CD4-positive, alpha-beta T cell treated with Interleukin-2 at 100 ng/mL for 4 hours (primary cell): ENCODE measurements at places on chromosomes 5 and 9.

DNA sequence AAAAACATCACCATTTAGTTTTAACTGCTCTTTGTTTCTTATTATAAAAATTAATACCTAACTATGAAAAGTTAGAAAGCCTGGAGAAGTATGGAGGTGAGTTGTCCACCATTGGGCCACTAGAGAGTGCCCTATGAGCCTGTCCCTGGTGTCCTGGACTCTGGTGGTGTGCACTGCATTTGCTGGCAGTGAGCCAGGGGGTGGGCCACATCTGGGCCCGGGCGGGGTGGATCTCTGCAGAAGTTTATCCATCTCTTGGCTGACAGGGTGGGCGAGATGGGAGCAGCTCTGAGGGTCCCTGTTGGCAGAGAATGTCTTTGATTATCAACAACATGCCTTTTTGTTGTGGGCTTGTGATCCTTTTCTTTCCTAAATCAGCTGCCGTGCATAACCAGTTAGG, 8.2 kb downstream of the TENT4A start:
- no peak for DNase-seq

DNA sequence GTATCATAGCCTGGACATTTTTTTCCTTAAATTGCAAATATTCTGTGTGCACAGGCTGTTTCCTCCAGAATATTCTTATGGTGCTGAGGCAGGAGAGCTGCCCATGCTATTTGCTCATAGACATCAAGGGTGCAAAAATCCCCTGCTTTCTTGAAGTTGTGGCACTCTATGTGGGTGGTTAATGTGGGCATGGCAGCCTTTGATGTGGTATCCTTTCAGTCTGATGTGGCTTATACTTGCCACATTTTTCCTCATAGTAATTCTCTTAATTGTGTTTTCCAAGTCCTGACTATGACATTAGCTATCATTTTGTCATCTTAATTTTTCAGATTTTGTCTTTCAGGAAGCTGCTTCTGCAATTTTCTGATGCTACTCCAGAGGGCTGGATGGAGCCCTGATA, 353.3 kb downstream of the YTHDC2 start:
- no peak for DNase-seq

GRCh38 chr5:95027775-95028174, 257.1 kb downstream of the MCTP1 start:
- DNase-seq = no peak

- no peak for DNase-seq
Measured at GRCh38 chr5:141875795-141876627, 2.2 kb downstream of the PCDH1 start.

- DNase-seq = no peak
Measured at GRCh38 chr9:18906656-18907395, 126.2 kb downstream of the SAXO1 start.

DNA sequence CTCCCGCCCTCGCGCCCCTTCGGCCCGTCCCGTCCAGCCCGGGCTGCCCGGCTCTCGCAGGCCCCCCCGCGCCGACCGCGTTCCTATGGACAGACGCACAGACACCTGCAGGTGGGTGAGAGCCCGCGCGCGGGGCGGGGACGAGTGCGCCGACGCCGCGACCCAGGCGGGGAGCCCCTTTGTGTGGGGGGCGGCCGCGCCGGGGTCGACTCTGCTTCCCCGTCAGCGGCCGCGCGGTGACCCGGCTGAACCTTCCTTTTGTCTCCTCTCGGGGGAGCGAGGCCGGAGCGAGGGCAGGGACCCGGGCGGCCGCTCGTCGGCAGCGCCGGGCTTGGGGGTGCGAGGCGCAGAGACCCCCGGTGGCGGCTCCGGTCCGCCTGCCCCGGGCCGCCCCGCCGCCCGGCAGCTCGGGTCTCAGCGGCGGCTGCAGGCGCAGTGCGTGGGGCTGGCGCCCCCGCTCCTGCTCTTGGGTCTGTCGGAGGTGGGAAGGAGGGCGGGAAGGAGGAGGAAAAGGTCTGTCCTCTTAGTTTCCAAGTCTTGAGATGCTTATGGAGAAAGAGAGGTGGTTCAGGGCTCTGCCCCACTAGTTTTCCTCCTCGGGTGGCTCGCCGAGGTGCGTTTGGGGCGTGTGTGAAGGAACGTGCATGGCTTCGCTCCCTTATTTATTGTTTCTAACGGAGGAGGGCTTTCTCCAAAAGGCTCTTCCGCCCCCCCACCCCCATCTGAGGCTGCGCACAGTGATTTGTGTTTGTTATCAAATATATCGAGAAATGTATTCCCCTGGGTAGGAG, 576 bp downstream of the KIAA1958 start:
- DNase-seq = peak; percentile 32

DNA sequence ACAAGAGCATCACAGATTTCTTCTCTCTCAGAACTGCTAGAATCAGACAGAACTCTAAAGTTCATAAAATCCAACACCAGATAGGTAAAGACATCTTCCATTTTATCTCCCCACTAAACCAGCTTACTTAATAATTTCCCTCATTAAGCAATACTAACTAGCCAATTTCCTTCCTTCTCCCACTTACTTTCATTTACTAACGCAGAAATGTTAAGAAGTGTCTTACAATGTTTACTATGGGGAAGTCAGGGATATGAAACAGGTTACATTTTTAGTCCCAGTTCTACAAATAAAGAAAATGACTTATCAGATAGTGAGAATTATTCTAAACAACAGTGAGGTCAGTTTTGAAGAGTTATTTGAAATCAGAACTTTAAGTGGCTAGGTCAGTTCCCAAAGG, 236.5 kb downstream of the FBXL17 start:
- DNase-seq = no peak

DNA sequence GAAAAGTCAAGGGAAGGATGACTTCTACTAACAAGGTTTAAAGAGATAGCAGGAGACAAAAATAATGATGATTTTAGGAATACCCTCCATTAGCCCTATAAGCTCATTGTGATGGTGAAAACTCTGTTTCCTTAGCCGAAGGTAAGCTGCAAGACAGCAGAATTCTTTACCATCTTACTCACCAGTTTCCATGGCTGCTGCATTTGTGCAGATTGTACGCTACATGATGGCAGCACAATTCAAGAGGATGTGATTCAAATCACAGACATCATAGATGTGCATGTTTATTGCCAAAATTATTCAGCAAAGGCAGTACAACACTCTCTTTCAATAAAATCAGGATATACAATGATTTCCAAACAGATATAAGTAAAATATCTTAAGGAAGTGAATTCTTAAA, 175.6 kb downstream of the SPATA31D1 start:
- DNase-seq = no peak

DNA sequence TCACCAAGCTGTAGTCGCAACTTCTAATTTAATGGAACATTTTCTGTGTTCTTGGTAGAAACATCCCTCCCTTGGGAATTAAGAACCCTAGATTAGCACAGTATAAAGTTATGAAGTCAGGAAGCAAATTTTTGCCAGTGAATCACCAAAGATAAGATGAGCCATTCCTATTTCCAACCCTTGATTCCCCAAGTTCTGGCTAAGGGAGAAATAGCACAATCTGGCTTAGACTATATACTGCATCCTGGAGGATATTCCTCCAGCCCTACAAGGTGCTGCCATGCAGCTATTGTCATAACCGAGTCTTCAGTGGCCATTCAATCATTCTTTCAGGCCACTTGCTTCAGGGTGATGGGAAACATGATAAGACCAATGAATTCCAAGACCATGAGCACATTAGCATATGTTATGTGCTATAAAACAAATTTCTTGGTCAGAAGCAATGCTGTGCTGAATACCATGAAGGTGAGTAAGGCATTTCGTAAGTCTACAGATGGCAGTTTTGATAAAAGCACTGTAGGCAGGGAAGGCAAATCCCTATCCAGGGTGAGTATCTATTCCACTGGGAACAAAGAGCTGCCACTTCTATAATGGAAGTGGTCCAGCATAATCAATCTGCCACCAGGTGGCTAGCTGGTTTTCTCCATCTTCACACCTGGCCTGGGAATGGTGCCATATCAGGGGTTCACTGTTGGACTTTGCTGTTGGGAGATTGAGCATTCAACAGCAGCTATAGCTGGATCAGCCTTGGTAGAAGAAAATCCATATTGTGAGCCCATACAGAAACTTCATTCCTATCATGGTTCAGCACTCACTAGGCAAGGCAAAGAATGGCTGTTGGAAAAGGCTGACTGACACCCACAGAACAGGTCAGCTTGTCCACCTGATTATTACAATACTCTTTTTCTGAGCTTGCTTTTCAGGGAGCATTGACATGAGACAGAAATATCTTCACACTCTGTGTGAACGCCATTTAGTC, 19.6 kb upstream of the ARL15 start:
- no peak for DNase-seq

- peak; percentile 14 for DNase-seq
Measured at GRCh38 chr5:141172381-141173204, at the start of gene PCDHB7. Gene PCDHB7, plus strand, starts transcription at chr5:141172644. Its CDS starts 192 bp downstream, at chr5:141172836.

- DNase-seq = no peak
Measured at GRCh38 chr5:80662108-80662507, 7.3 kb upstream of the DHFR start.

DNA sequence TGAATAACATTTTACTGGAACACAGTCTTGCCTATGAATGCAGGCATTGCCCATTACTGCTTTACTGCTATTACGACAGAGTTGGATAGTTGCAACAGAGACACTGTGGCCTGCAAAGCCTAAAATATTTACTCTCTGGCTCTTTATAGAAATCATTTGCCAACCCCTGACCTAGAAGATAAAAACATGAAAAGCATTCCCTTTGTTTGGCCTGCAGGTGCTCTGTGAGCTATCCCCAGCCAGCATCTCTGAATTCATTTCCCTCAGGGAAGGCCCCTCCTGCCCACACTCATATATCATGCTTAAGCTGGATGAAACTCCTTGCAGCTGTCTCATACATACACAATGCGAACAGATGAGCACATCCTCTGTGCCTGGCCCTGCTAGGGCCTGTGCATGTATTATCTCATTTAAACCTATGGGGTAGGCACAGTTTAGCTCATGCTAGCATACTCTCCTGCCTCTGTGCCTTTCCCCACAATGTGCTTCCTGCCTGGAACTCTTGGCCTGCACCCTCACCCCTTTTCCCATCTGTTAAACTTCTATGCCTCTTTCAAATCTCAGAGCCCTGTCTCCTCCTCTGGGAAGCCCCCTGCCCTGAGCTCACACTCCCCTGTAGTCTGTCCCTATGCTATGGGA, 193.1 kb downstream of the PAX5 start:
- DNase-seq = no peak

DNA sequence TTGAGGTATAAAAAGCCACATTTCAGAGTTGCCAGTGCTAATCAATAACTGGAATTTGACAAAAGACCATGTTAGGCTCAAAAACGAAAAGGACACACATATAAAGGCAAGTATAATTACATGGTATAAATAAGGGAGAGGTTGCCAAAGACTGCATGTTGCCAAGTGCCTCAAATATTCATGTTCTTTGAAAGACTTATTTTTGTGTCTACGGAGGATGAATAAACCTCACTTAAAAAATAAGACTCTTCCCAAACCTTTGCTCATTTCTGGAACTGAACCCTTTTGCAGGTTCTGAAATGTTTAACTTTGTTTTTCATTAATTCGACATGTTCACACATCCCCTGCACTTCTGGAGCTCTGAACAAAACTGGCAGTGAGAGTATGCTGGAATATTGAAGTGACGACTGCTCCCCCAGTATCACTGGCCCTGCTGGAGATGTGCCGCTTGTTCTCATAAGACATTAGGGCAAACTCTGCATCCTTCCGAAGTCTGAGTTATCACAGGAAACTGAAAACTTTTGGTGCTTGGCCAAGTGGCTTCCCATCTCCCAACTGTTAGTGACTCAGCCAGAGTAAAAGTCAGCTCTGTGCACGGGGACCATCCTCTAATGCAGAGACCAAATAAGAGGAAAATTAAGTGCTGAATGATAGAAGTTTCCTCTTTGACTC, 336.8 kb downstream of the GLIS3 start:
- DNase-seq = no peak

GRCh38 chr5:173016598-173017046, 33.1 kb downstream of the ATP6V0E1 start:
- no peak for DNase-seq

DNA sequence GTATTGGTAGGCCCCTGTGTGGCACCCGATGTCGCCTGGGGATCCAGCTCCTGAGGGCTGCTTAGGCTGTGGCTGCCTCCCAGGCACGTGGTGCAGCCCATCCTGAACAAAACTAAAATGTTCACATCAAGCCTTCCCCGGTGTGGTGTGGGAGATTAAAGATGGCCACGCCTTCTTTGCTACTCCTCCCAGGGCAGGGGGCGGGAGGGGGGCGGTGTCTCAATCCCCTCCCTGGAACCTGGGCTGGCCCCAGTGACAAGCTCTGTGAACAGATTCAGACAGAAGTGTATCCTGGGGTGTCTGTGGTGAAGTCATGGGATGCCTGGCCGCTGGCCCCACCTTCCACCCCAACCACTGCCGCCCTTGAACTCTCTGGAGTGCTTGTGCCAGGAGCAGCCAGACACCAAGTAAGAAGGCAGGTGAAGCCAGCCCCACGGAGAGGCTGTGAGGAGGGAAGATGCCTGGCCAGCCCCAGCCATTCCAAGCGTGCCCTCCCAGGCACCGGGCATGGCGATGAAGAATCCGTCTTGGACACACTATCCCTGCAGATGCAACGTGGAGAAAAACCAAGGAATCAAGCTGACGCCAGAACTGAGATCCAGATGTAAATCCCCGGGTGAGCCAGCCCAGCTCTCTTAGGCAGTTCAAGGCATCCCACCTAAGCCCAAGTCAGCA, 75.8 kb downstream of the AK8 start:
- DNase-seq = no peak

DNA sequence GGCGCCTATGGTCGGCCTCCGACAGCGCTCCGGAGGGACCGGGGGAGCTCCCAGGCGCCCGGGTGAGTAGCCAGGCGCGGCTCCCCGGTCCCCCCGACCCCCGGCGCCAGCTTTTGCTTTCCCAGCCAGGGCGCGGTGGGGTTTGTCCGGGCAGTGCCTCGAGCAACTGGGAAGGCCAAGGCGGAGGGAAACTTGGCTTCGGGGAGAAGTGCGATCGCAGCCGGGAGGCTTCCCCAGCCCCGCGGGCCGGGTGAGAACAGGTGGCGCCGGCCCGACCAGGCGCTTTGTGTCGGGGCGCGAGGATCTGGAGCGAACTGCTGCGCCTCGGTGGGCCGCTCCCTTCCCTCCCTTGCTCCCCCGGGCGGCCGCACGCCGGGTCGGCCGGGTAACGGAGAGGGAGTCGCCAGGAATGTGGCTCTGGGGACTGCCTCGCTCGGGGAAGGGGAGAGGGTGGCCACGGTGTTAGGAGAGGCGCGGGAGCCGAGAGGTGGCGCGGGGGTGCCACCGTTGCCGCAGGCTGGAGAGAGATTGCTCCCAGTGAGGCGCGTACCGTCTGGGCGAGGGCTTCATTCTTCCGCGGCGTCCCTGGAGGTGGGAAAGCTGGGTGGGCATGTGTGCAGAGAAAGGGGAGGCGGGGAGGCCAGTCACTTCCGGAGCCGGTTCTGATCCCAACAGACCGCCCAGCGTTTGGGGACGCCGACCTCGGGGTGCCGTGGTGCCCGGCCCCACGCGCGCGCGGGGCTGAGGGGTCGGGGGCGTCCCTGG, 561 bp downstream of the DAPK1 start:
- no peak for DNase-seq
